ENCODE measurements at places on chromosomes 6 and 20.

DNA sequence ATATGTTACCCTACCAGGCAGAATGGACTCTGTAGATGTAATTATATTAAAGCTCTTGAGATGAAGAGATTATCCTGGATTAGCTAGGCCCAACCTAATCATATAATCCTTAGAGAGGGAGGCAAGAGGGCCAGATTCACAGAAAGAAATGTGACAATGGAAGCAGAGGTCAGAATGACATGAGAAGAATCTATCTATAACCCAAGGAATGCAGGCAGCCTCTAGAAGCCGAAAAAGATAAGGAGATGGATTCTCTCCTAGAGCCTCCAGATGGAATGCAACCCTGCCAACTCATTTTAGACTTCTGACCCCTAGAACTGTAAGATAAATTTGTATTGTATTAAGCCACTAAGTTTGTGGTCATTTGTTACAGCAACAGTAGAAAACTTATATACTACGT, 12.3 kb downstream of the PXT1 start:
- DNase-seq = no peak

DNA sequence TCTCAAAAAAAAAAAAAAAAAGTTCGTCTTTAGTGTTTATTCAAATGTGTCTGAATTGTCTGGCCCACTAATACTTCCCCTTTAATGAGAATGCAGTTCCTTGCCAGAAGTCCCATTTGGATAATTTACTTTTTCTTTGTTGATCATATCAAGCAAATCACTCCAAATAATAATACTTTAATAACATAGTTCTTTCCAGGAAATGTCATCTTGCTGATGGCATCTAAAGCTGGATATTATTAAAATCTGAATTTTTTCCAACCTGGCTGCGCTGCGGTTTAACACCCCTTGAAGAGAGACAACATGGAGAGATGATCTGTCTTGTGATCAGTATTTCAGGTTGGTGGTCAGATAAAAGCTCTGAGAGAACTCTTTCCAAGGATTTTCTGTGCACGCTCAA, 111.2 kb upstream of the CNKSR3 start:
- DNase-seq = no peak

GRCh38 chr20:17992847-17993513, 24.2 kb downstream of the MGME1 start:
- DNase-seq = no peak

DNA sequence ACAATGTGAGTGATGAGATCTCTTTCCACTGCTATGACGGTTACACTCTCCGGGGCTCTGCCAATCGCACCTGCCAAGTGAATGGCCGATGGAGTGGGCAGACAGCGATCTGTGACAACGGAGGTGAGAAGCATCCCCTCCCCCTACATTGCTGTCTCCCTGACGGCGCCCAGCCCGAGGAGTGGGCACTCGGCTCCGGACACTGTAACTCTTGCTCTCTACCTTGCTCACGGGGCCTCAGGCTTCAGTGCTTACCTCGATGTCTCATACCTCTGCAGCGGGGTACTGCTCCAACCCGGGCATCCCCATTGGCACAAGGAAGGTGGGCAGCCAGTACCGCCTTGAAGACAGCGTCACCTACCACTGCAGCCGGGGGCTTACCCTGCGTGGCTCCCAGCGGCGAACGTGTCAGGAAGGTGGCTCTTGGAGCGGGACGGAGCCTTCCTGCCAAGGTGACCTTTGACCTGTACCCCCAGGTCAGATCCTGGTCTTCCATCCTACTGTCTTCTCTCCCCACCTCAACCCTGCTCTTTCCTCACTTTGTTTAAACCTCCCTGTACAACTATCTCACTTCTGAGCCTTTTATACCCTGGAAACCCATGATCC, 1.3 kb downstream of the CFB start:
- DNase-seq = no peak

- peak; percentile 47 for DNase-seq
Observed at GRCh38 chr6:26056583-26057350, 30.5 kb upstream of the HFE start.

GRCh38 chr6:3283241-3283640, 24.5 kb downstream of the PSMG4 start:
- DNase-seq = no peak

GRCh38 chr6:135637701-135638100, 140.2 kb upstream of the AHI1 start:
- DNase-seq = no peak

DNA sequence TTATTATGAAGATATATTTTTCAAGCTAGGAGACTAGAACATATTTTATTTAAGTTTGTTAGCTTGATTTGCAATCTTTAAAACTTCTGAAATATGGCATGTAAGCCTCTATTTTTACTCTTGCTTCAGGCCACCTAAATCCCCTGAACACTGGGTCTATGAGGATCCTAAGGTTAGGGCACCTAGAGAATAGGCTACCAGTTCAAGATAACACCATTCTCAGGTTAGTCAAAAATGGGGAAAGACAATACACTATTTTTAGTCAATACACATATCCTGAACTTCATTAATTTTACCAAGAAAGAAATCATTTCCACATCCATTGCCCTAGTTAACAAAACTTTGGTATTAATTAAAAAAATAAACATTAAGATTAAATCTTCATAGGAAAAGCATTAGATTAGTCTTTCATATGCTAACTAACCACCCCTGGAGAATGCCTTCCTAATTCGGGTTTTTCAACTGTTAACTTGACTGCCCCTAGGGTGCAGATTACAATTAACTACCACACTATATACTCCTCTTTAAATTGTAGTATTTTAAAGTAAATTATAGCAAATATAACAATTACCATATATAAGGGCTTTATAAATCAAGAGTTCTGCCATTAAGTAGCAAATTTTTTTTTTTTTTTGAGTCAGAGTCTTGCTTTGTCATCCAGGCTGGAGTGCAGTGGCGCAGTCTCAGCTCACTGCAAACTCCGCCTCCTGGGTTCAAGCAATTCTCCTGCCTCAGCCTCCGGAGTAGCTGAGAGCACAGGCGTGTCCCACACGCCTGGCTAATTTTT, 6.7 kb upstream of the HSF2 start:
- DNase-seq = no peak

- no peak for DNase-seq
Observed at GRCh38 chr20:3932681-3933080, 43.5 kb downstream of the PANK2 start.

DNA sequence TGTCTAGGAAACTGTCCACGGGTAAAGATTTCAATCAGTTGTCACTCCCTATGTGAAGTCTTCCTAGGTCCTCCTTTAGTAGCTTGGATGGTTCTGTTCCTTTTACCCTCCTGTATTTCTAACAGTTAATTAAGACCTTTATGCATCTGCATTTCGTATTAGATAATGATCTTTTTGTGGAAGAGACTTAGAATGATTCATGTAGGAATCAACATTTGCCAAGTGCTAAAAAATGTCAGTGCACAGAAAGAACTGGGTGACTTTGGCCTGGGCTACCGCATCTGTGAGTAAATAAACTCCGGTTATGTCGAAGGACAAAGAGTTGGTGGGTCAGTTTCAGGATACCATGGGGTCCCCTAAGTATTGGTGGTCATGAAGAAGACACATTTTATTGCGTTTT, 918.0 kb downstream of the TFAP2A start:
- DNase-seq = no peak

- no peak for DNase-seq
Observed at GRCh38 chr6:38143191-38144150, 323.9 kb downstream of the ZFAND3 start.

DNA sequence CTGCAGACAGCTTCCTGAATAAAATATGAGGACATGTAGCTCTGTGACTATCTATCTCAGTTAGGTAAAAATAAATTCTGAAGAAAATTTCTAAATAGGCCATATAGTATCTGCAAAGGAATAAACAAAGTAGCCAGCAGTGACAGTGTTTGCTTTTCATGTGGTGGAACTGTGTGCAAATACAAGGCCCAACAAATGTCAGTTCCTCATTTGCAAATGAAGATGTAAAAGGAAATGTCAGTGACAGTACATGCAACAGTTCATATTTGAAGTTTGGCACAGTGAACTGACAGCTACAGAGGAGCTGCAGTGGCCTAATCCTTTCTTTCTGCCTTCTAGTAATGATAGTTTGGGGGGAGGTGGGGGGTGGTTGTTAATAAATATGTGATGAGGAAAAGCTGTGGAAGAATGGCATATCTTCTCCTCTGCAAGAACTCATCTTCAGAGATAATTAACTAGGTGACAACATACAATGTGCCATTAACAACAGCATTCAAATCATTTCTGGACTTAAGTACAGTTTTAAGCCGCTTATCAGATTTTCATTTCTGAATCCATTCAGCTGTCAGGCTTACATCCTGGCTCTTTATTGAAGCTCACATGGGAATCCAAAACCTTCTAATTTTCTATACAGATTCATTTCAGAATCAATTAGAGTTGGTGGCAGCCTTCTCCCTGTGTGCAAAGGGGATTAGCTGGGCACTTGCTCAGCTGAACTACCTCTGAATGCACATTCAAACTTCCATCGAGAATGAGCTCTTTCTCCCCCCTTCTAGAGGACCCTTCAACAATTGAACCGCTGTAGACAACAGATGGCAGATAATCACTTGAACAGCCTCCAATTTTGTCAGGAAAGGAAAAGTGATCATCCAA, 1059.0 kb upstream of the EPHA7 start:
- DNase-seq = no peak

DNA sequence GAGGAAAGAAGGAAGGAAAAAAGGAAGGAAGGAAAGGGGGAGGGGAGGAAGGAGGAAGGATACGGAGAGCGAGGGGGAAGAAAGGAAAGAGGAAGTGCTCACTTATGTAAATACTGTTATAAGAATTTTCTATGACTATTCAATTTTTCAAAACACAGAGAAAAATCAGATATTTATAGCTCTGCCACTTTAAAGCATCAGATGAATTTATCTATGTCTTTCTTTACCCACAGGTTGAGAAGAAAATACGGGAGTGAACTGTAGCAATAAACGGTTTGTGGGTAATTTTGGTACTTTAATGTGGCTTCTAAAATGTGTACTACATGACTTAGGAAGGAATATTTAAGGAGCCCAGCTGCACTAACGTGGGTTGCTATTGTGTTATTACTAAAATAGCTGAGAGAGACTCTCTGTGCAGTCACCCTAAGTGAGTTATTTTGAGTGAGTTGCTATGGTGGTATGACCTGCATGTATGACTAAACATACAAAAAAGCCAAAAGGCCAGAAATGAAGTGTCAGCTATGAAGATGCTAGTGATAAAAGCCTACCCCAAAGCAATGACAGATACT, 225.5 kb downstream of the SOD2 start:
- DNase-seq = no peak

DNA sequence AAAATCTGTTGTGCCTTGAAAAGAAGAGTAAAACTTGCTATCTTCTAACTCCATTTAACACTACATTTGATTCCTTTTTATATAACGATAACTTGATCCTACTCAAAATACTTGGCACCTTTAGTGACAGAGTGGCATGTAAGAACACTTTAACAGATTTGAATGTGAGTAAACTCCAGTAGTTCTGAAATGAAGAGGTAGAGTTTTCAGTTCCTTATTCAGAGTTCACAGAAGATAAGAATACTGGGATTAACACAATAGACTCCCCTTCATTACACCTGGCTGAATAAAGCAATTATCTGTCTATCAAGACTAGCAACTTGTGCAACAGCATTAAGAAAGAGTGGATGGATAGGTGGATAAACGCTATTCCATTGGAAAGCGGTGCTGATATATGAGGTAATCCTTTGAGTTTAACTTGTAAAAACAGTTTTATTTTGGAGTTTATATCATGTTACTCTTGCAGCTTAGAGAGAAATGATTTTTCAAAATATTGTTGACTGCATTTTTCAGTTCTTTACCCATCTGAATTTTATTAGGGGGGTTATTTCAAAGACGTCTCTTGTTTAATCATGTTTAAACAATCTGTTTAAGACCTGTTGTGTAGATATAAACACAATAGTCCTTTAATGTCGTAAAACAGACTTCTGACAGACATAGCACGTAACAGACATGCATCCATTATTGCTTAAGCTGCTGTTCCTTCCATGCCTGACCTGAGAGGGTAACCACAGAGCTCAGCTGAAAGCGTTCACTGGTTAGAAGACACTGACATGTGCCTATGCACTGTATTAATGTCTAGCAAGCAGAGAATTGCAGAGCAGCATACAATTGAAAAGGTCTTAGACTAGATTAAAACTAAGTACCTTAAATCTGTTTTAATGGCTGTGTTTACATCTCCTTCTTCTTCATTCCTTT, 102.4 kb upstream of the SUPT3H start:
- DNase-seq = no peak

- no peak for DNase-seq
Observed at GRCh38 chr6:7085911-7086310, 21.9 kb upstream of the RREB1 start.

DNA sequence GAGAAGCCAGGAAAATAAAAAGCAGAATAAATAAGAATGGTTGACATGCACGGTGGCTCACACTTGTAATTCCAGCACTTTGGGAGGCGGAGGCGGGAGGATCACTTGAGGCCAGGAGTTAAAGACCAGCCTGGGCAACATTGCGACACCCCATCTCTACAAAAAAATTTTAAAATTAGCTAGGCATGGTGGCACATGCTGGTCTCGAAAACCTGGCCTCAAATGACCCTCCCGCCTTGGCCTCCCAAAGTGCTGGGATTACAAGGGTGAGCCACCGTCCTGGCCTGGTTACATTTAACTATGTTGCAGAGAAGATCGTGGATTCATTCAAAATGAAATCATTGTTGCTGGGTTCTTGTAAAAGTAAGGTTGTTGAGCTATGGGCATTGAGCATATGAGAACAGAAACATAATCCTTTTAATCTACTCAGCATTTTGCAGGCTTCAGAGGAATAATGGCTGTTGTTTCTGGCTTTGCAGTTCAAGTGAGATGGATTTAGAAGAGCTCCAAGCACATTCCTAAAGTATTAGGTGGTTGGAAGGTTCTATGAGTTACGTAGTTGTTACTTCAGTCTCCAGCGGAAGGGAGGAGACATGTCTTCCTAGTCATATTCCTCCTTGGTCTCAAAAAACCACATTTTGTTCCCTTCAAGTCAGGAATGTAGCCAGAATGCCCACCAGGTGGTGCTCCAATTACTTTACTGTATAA, 45.6 kb upstream of the RAB23 start:
- DNase-seq = no peak

GRCh38 chr6:41371992-41372831, 36.8 kb downstream of the NCR2 start:
- no peak for DNase-seq

DNA sequence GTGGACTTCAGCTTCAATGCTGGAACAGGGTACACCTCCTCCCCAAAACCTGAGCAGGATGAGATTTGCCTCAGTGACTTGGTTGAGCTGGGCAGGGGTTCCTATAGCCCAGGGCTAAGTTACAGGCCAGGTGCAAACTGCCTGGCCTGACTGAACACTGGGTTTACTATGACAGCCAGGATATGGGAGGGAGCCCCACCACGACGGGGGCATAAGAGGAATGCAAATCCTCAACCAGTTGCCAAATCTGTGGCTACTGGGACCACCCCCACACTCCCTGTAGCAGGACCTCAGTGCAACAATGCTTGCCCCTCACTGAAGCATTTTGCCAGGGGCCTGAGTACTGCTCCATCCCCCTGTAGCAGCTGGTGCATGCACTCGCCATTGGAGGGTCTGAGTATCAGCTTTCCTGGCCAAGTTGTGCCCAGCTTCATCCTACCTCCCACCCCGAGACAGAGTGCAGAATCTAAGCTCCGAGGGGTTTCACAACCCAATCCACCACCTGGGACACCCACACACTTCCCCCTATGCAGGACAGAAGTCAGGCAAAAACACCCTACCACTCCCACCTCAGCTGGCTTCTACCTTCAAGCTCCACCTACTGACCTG, 27.6 kb downstream of the TREML4 start:
- no peak for DNase-seq
